COR-L47 (cell line): ENCODE measurements at places on chromosomes 4 and X.

DNA sequence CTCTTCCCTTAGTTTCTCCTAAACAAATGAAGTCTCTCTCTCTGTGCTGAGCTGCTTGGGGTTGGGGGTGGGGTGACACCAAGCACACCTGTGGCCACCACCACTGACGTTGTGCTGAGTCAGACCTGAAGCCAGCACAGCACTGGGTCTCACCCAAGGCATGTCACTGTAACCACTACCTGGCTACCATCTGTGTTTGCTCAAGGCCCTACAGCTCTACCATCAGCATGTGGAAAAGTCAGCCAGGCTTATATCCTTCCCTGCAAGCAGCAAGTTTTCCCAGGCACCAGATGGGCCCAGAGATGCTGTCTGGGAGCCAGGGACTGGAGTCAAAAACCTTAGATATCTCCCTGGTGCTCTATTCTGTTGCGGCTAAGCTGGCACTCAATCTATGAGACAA is 6.9 kb downstream of the CXCL10 start:
- no peak for DNase-seq

- peak; percentile 24 for DNase-seq
Observed at GRCh38 chrX:31038575-31039326, 33.1 kb downstream of the FTHL17 start.

- no peak for DNase-seq
Observed at GRCh38 chr4:4781936-4782707, 77.3 kb upstream of the MSX1 start.

DNA sequence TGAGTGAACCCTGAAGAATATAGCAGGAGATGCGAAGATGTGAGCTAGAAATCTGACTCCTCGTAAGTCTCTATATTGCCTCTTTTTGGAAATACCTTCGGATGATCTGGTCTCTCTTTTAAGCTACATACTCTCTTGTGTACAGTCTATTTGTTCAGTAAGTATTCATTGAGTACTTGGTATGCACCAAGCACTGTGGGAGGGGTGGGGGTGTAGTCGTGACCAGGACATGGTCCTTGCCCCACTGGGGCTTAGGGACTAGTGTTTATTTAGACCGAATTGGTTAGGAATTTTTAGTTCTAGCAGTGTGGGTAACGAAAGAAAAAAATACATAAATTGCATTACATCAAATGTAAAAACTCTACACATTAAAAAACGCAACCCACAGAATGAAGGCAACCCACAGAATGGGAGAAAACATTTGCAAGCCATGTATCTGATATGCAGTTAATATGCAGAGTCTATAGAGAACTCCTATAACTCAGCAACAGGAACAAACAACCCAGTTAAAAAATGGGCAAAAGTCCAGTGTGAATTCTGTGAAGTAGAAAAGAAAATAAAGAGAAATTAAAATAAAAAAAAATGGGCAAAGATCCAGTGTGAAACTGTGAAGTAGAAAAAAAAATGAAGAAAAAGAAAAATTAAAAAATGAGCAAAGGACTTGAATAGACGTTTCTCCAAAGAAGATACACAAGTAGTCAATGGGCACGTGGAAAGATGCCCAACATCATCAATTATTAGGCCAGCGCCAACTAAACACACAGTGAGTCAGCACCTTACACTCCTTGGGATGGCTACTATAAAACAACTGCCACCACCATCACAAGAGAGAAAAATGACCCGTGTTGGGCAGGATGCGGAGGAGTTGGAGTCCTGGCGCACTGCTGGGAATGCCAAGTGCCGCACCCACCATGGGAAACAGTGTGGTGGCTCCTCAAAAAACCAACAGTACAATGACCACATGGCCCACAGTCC is 43.8 kb downstream of the RGS12 start:
- DNase-seq, result no peak

- no peak for DNase-seq
Observed at GRCh38 chr4:70473679-70474078, 1.7 kb downstream of the MUC7 start.

DNA sequence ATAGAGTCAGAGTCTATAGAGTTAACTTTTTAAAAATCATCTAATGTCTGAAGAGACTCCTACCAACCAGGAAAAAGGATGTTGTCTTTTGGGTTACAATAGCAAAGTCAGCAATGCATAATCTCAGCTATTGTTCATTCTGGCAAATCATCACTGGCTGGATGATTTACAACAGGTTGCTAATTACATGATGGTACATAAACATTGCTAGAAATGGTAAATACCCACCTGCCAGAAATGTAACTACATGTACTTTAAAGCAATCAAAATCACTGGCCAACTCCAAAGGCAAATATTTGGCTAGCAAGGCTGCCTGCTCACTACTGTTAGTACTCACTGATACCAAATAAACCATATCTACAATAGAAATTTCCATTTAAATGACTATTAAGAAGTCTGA is 91.1 kb downstream of the PPP3CA start:
- DNase-seq, result peak; percentile 94

GRCh38 chr4:176805155-176805554 is 12.4 kb upstream of the VEGFC start:
- DNase-seq, result no peak

- DNase-seq, result peak; percentile 73
Observed at GRCh38 chr4:104446431-104447278, 48.0 kb downstream of the CXXC4 start.

DNA sequence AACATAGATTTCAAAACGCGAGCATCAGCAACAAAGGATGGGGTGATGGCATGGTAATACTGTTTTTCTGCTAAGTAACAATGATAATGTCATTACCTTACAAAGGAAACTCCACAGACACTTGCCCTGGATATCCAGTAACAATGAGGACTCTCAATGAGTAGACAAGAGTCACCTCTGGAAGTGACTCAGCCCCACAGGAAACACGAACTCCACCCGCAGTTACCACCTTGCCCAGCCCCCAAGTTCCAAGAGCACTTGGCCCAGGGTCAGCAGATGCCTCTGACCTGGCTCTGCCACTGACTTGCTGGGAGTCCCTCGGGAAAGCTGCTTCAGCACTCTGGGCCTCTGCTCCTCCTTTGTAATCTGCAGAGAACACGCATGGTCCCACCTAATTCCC is 110.3 kb upstream of the MAP3K15 start:
- no peak for DNase-seq

GRCh38 chr4:17276776-17277175 is 235.1 kb downstream of the QDPR start:
- DNase-seq, result no peak

DNA sequence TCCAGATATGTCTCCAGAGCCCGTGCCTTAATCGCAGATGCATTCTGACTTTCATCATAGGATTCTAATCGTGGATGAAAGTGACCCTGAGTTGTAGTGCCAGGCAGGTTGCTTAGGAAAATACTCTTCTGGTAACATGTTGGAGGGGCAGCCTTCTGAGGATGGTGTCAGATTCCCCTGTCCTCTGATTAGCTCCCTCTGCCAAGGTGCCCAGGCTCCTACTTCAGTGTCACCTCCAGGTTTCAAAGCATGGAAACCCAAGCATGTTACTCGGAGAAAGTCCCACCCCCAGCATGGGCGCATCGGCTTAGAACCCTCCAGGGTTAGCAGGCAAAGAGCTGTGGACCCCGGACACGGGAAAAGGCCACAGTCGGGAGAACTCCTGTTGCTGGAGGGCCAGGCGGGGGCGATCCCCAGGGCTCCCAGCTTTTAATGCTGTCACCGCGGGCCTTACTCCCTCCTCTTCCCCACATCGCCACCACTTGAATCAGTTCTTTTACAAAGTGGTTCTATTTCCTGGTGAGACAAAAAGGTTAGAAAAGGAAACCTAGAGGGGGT is 44.5 kb downstream of the TRIM2 start:
- DNase-seq, result peak; percentile 31

DNA sequence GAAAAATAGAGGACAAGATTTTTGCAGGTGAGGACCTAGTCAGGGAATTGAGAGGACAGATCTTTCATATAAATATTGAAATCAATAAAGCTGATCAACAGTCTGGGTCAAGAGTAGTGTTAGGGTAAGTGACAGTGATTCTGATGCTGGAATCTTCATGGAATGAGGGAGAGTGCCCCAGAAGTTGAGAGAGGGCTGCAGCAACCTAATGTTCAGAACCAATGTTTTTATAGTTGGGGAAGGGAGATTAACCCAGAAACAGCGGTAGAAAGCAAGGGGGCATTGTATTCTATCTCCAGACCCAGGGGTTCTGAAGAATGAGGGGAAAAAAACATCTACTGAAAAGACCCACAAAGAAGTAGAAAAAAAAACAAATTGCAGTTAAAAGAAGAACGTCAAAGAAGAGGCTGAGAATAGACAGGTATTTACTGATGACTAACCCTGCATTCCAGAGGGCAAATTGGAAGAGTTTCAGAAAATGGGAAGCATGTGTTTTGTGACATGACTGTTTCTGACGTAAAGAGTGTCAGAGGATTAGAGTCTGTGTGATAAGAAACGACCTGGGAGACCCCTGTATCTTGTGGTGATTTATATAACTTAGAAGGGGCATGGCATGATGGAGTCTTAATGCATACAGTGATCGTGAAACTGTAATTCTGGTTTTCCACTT is 819.6 kb upstream of the EPHA5 start:
- no peak for DNase-seq

DNA sequence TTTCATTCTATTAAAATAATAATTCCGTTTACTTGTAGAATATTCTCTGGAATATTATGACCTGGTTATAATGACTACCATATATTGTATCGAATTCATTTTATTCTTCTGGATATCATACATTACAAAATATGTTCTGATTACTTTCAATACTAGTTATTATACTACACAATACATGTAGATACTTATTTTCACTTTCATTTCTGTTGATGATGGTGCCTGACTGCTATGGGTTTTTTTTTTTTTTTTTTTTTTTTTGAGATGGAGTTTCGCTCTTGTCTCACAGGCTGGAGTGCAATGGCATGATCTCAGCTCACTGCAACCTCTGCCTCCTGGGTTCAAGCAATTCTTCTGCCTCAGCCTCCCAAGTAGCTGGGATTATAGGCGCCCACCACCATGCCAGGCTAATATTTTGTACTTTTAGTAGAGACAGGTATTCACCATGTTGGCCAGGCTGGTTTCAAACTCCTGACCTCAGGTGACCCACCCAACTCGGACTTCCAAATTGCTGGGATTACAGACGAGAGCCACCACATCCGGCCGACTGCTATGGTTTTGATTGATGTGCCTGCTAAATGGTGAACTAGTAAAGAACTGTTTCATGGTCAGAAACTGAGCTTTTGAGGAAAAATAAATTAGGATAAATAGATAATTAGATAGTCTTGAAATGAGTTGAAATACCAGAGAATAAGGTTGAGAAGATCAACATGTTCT is 39.5 kb downstream of the PCDH10 start:
- DNase-seq, result no peak

DNA sequence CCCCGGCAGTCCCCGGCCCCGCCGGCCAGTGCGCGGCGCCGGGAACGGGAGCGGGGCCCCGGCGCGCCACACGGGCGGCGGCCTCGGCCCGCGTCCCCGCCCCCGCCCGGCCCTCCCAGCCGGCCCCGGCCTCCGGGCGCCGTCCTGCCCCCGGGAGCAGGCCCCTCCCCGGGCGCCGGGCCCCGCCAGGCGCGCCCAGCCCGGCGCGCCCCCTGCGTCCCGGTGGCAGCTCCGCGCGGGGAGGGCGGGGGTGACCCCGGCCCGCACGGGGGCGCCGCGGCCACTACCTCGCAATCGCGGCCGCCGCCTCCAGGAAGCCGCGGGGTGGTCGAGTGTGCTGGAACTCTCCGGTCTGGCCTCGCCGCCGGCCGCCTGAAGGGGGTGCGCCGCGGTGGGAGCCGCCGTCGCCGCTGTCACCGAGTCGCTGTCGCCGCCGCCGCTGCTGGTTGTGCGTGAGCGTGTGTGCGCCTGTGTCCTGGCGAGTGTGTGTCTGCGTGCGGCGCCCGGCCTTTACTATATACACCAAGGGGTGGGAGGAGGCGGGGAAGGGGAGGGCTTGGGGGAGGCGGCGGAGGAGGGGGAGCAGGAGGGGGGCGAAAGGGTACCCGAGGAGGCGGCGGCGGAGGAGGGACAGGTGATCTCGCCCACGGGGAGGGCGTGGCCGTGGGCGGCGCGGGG is at the start of gene RAI2:
RAI2 (minus strand) TSS at position 488 of the 678 bp plus-strand sequence. CDS start 59,288 bp downstream, outside the sequence.
- DNase-seq, result no peak

GRCh38 chrX:67585401-67585800 is 41.6 kb downstream of the AR start:
- no peak for DNase-seq

- peak; percentile 42 for DNase-seq
Observed at GRCh38 chr4:66273110-66273509, 602.8 kb upstream of the EPHA5 start.

DNA sequence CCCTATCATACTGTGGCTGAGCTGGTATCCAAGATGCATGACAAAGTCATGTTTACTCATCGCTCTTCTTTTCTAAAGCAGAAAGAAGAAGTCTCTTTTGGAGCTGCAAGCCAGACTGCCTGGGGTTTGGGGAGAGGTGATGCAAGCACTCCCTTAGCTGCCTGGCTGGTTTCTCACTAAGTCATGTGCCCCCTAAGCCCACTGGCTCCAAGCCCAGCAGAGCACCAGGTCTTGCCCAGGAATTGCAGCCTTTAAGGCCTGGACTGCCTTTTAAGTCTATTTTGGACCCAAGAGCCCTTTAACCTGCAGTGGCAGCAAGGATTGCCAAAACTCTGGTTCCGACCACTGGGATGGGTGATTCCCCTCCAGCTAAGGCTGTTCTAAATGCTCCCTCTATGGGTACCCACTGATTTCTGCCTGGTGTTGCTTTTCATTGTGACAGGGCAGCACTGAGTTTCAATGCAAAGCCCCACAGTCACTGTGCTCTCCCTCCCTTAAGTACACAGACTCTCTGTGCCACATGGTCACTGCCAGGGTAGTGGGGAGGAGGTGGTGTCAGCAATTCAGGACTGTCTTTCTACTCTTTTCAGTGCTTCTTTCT is 548.6 kb downstream of the TLL1 start:
- no peak for DNase-seq

GRCh38 chrX:40868868-40869267 is 133.5 kb upstream of the MED14 start:
- no peak for DNase-seq

GRCh38 chrX:9465380-9466123 is 694 bp downstream of the TBL1X start:
- no peak for DNase-seq

- no peak for DNase-seq
Observed at GRCh38 chr4:12146339-12146738, 717.6 kb upstream of the HS3ST1 start.

- no peak for DNase-seq
Observed at GRCh38 chr4:149279331-149279730, 536.3 kb downstream of the IQCM start.

- DNase-seq, result no peak
Observed at GRCh38 chr4:86670298-86670697, 76.2 kb downstream of the PTPN13 start.

DNA sequence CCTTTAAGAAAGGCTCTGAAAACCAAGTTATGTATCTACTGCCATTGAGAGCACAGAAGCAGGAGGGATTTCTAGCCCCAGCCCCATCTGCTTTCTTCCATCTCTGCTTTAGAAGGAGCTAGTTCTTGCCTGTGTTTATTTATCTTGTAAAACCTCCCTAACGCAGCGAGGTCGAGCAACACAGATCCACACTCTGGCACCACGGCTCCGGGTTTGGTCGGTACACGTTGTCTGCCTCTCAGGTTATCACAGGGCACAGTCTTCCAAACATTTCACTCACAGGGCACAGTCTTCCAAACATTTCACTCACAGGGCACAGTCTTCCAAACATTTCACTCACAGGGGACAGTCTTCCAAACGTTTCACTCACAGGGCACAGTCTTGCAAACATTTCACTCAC is 69.7 kb upstream of the TLR3 start:
- DNase-seq, result no peak

- DNase-seq, result no peak
Observed at GRCh38 chrX:32010948-32011347, 939.1 kb upstream of the FTHL17 start.
